ENCODE measurements at places on chromosomes 5 and 9.

DNA sequence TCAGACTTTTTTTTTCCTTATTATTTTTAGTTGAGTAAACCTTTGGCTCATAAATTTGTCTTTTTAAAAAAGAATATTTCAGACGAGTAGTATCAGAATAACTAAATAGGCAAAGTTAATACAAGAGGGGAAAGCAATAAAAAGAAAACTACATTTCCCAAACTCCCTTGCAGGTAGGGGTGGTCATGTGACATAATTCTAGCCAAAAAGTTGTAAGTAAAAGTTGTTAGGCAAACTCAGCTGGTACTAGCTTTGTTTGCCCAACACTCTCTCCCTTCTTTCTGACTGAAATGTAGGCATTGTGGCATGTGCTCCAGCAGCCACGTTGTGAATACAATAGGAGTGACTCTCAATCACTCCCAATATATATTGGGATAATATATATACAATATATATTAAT, 20.9 kb downstream of the GIN1 start:
- DNase-seq: no peak

DNA sequence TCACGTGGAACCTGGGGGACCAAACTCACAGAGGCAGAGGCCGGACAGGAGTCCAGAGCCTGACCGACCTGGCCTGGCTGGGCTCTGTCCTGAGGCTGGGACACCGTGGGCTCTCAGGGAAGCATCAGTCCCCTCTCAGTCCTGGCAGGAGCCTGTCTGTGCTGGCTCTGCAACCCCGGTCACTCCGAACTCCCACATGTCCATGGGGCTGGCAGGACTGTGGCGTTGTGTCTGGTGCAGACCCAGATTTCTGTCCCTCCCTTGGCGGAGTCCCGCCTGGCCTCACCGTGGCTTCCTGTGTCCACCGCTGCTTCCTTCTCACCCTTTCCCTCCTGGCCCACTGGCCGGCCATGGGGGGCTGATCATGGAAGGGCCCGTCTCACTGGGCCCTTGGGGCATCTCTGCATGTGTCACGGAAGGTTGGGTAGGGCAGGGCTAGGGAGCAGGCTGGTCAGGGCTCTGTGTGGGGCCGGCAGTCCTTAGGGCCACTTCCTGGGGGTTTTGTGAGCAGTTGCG, 68.8 kb downstream of the RXRA start:
- DNase-seq: no peak

- peak; percentile 93 for DNase-seq
These were observed 16.0 kb downstream of the TRAF2 start for GRCh38 chr9:136902259-136902821.

DNA sequence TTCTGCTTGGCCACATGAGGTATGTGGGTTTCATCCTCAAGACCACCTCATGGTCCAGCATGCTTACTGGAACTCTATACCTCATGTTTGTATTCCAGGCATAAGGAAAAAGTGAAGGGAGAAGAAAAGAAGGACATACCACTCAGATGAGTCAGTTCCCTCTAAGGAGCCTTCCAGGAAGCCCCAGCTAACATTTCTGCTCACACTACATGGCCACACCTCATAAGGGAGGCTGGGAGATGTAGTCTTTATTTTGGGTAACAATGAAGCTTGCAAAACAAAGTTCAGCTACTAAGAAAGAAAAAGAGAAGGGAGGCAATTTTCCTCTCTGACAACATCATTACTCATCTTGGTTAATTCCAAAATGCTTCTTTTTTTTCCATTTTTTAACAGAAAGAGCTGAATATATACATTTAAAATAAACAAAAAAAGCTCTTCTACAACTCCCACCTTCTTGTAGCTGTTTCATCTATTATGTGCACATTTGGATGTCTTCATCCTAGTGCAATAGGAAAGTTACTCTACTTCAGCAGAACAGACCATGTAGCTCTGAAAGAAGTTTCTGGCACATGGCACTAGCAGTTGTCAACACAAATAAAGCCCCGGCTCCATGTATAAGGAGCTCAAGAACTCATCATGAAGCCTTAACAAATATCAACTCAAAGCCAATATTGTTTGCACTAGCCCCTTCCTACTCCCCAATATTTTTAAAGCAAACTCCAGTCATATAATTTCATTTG, 123.6 kb upstream of the CCDC112 start:
- DNase-seq: no peak

GRCh38 chr5:119275601-119276173, 80.1 kb upstream of the TNFAIP8 start:
- DNase-seq: peak; percentile 75

Measured in activated CD4-positive, alpha-beta T cell treated with anti-CD3 and anti-CD28 coated beads, Interleukin-10, Interleukin-2, amounts not matched to agents 100 ng/mL and 50 ng/mL, durations not matched to agents 16 hours and 8 hours (primary cell).